ENCODE measurements at places on chromosomes 16 and 17. TPM values are rescaled to one million over a fixed set of nuclear protein-coding genes. Genes with fewer than 3 reads are reported as not detected.

DNA sequence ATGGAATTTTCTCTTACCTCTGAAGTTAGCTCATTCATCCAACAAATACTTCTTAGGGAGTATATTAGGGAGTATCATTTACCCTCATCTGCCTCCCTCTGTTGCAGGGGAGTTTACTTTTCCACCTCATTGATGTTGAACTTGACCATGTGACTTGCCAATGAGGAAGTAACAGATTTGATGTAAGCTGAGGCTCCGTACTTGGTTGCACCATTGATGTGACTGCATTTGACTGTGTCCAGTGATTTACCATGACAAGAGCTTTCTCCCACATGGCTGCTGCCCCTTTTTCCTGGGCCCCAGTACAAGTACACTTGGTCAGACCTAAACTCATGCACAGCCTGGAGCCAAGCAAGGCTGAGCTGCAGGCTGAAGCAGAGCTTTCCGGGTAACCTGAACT lies 81.6 kb upstream of the HS3ST2 start:
- no peak overlapping the region for H3K27ac ChIP-seq
- peaks cover 10% of the 10 kb centered on the region for H3K4me1 ChIP-seq
- no peaks in the 10 kb centered on the region for H3K27me3 ChIP-seq
- no peaks in the 10 kb centered on the region for H3K36me3 ChIP-seq

DNA sequence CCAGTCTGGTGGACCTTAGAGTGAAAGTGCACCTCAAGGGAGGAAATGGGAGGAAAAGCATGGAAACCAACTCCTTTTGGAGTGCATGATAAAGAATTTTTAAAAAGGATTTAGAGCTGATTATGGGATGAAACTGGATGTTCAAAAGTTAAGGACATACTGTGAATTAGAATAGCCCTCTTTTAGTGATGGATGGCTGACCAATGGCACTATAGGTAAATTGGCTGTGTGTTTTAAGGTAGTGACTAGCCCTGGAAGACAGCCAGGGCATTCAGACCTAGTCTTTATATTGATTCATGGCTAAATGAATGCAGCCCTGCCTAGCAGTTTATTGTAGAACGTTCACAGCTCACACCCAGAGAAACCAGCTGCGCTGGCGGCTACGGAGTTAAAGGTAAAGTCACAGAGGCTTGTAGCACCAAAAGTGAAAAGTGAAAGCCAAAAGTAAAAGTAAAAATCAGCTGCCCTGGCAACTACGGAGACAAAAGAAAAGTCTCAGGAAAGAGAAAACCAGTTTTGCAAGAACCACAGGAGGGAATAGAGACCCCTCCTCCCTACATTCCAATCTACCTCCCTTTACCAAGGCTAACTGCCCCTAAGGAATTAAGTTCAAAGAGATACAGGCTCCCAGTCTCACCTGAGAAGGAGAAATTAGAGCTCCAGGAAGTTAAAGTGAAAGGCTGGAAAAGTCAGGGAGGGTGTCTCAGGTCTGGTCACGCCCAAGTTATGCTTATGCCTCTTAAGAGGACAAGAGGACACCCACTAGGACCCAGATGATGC lies 21.8 kb downstream of the ACSM1 start:
- peaks cover 18% of the 10 kb centered on the region for H3K4me1 ChIP-seq
- H3K36me3 ChIP-seq, result no peaks in the 10 kb centered on the region
- no peaks in the 10 kb centered on the region for H3K27me3 ChIP-seq
- DNase-seq, result peak; percentile 54
- H3K4me3 ChIP-seq, result peak overlapping the region; percentile 62
- H3K27ac ChIP-seq, result peak overlapping the region; percentile 52

Gene PABPN1L
- total RNA-seq, result not detected

Gene ATP2A3
- total RNA-seq, result 8.9 TPM

Gene TEX14
- total RNA-seq, result 0.29 TPM

Gene SYCE1L
- total RNA-seq, result 1.7 TPM

Gene SUPT4H1
- 116 TPM for total RNA-seq

DNA sequence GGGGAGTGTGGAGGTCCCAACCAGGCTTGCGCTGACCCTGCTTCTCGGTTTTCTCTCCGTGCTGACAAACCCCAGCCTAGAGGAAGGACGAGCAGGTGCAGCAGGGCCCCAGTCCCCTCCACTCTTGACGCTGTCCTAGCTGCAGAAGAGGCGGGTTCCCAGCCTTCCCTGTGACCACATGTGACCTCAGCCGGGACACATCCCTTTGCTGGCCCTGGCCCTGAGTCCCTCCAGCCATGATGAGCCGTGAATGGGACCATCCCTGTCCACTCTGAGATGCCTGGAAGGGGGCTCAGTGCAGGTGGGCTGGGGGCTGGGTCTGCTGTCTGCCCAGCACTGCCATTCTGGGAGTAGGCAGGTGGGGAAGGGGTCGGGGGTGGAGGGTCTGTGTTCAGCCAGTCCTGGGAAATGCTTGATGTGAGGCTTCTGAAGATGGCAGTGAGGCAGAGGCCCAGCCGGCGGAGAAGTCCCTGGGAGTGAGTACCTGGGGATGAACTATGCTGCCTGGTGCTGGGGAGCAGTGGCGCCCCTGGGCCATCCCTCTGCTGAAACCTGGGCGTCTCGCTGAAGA lies 1.9 kb upstream of the TUBB3 start:
- H3K4me1 ChIP-seq, result peaks cover 35% of the 10 kb centered on the region
- no peaks in the 10 kb centered on the region for H3K36me3 ChIP-seq
- no peak for DNase-seq
- H3K27ac ChIP-seq, result peak overlapping the region; percentile 99

DNA sequence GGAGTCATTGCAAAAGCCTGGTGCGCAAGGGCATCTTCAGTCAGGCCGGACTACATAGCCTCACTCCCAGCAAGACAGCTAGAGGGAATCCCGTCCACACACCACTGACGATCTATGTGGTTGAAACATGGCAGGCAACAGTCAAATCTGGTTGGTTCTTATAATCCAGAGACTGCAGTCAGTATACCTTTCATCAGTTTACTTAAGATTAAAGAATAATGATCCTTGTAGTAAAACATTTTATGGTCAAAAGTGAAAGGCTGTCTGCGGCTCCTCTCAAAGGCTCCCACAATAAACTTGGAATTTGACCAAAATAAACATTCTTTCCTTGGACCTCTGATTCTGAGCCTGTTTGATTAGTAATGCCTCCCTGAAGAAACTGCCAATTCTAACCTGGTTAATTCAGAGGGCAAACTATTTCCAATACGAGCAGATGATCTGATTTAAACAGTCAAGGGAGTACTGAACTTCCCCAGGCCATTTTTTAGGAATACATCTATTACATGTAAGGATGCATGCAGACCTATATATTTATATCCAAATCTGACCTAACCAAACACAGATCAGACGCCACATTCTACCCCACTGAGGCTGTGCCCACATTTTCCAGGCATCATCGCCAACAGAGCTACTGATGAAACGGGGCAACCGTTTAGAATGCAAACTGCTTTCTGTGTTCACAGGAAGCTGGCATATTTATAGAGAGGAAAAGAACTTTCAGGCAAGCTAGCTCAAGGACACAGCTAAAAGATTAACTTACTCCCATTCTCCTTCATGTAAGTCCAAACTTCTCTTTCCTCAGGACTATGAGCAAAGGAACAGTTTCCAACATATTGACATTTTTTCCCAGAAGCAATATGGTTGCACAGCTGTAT lies 15.3 kb upstream of the TXNDC11 start:
- H3K36me3 ChIP-seq, result peaks cover 7% of the 10 kb centered on the region
- DNase-seq, result peak; percentile 66
- 0 out of 2 replicates have a peak overlapping the region, but pooled peaks have one; percentile 11 for H3K27ac ChIP-seq
- peaks cover 12% of the 10 kb centered on the region for H3K4me1 ChIP-seq

DNA sequence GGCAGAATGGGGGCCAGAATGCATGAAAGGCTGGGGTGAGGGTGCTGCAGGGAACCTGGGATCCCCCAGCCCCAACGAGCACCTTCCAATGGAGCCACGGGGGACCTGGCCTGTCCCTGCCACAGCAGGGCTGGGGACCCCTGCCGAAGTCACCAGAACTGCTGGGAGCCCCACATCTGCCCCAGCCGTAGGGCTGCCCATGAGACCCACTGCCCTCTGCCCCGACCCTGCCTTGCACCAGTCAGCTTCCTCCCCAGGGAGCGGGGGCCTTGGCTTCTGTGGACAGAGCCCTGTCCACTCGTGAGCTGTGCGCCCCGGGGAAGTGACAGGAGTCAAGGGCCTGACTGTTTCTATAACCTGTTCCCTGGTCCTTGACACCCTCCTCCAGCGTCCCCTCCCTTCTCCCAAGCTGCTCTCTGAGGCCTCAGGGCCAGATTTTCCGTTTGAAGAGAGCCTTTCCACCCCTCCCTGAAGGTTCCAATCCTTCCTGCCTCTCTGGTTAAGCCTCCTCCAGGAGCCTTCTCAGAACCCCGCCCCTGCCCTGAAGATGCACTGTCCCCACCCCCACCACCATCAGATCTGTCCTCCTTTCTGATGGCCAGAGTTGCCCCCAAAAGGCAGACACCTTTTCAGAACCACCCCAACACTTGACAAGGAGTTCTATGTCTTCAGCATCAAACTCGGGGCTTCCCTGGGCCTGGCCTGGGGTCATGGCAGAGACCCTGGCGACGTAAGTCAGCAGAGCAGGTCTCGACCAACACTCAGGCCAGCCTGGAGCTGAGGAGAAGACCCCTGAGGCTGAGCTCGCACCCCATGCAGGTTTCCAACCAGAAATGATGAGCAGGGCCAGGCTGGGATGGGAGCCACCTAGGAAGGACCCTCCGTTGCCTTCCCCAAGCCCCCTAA lies 10.7 kb upstream of the PRR29 start:
- no peak overlapping the region for H3K4me3 ChIP-seq
- H3K27me3 ChIP-seq, result peaks cover 11% of the 10 kb centered on the region
- peaks cover 12% of the 10 kb centered on the region for H3K4me1 ChIP-seq
- H3K27ac ChIP-seq, result no peak overlapping the region
- no peaks in the 10 kb centered on the region for H3K36me3 ChIP-seq
- no peak for DNase-seq

Gene TMC5
- total RNA-seq, result 7.4 TPM

DNA sequence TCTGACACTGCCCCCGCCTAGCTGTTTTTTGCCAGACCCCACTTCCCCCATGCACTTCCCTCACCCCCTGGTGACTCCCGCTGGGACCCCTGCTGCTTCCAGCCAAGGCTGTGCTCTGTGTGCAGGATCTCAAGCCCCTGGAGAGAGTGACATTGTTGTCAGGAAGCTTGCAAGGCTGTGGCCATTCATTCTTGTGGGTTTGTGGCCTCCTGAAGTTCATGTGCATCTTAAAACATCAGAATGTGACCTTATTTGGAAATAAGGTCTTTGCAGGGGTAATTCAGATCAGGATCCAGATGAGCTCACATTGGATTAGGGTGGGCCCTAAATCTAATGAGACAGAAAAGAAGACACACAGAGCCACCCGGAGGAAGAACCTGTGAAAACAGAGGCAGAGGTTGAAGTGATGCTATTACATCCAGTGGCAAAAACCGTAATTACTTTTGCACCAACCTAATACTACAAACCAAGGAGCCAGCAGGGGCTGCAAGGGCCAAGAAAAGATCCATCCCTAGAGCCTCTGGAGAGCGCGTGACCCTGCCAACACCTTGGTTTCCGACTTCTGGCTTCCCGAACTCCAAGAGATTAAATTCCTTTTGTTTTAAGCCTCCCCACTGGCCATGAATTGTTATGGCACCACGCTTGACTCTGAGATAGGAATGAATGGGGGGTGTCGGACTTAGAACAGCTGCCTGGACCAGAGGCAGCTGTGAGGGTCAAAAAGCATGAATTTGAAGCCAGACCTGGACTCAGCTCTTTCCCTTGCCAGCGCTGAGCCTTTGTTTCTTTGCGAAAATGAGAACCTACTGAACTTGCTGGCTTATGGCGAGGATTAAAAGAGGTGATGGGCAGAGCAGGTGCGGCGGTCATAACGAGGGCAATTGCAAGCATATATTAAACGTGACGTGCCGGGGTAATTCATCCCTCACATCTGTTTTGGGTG lies 75.5 kb downstream of the BMERB1 start:
- no peaks in the 10 kb centered on the region for H3K36me3 ChIP-seq
- no peak overlapping the region for H3K4me3 ChIP-seq
- no peak for DNase-seq

GRCh38 chr16:3249451-3249850 lies 7.0 kb downstream of the MEFV start:
- H3K4me3 ChIP-seq, result no peak overlapping the region
- H3K27me3 ChIP-seq, result no peaks in the 10 kb centered on the region
- H3K36me3 ChIP-seq, result no peaks in the 10 kb centered on the region
- DNase-seq, result no peak
- no peak overlapping the region for H3K27ac ChIP-seq

Gene CEMP1
- total RNA-seq, result 0.46 TPM

GRCh38 chr17:50634915-50635731 lies 442 bp downstream of the ABCC3 start:
- peak overlapping the region; percentile 72 for H3K4me3 ChIP-seq
- no peaks in the 10 kb centered on the region for H3K36me3 ChIP-seq
- peak overlapping the region; percentile 90 for H3K27ac ChIP-seq
- no peaks in the 10 kb centered on the region for H3K27me3 ChIP-seq

GRCh38 chr16:83939266-83939855 lies 13.7 kb upstream of the OSGIN1 start:
- H3K4me1 ChIP-seq, result no peaks in the 10 kb centered on the region
- DNase-seq, result no peak
- H3K27me3 ChIP-seq, result no peaks in the 10 kb centered on the region
- H3K36me3 ChIP-seq, result no peaks in the 10 kb centered on the region
- H3K27ac ChIP-seq, result no peak overlapping the region

DNA sequence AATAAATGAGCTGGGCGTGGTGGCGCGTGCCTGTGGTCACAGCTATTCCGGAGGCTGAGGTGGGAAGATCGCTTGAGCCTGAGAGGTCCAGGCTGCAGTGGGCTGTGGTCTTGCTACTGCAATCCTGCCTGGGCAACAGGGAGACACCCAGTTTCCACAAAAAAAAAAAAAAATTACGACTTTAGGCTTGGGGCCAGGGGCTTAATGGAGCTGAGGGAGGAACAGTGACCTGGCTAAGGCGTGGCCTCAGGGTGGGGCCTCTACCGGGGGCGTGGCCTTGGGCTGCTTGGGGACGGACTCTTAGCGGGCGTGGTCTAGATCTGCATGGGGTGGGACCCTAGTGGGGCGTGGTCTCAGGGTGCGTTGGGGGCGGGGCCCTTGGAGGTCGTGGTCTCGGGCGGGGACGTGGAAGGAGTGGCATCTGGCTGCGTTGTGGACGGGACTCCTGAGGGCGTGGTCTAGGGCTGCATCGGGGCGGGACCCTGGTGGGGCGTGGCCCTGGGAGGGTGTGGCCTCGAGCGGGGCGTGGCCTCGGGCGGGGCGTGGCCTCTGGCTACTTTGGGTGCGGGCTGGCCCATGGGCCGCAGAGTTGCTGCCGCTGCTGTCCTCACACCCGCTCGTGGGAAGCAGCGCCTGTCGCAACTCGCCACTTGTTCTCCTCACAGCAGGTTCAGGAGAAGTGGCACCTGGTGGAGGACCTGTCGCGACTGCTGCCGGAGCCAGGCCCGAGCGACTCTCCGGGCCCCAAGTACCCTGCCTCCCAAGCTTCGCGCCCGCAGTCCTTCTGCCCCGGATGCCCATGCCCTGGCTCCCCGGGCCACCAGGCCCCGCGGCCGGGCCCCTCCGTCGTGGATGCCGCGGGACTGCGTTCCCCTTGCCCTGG lies 5.8 kb upstream of the C17orf99 start:
- DNase-seq, result peak; percentile 100
- no peaks in the 10 kb centered on the region for H3K36me3 ChIP-seq
- no peaks in the 10 kb centered on the region for H3K27me3 ChIP-seq
- H3K27ac ChIP-seq, result peak overlapping the region; percentile 95
- peaks cover 48% of the 10 kb centered on the region for H3K4me1 ChIP-seq

- no peak overlapping the region for H3K4me3 ChIP-seq
- peaks cover 31% of the 10 kb centered on the region for H3K27me3 ChIP-seq
- H3K4me1 ChIP-seq, result no peaks in the 10 kb centered on the region
- H3K36me3 ChIP-seq, result no peaks in the 10 kb centered on the region
- H3K27ac ChIP-seq, result no peak overlapping the region
- no peak for DNase-seq
Observed at GRCh38 chr16:49484451-49484849, 110.8 kb downstream of the C16orf78 start.

Gene MRTFB
- total RNA-seq, result 12.7 TPM
